ENCODE measurements at places on chromosomes 3 and 15.

DNA sequence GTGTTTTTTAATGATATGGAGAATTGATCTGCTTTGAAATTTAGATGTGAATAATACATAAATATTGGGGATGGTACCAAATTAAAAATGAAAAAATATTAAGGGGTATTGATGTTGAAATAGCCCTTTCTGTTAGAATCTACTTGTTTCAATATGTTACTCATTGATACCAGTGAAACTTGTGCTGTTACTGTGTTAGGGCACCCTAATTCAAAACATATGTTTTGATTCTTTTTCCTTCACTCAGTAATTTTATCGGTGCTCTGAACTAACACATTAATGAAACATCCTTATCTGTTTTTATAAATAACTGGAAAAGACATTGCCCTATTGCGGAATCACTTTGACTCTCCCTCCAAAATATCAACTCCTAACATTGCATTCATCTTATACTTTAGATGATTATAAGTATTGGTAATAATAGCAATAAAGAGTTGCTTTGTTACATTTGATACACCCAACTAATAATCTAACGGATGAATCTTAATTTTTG, 52.0 kb upstream of the CCNB2 start:
- DNase-seq = no peak

- no peak for DNase-seq
These were observed 508.8 kb downstream of the DIPK2A start for GRCh38 chr3:144480416-144480919.

GRCh38 chr3:66398228-66399025, 102.4 kb downstream of the LRIG1 start:
- no peak for DNase-seq

DNA sequence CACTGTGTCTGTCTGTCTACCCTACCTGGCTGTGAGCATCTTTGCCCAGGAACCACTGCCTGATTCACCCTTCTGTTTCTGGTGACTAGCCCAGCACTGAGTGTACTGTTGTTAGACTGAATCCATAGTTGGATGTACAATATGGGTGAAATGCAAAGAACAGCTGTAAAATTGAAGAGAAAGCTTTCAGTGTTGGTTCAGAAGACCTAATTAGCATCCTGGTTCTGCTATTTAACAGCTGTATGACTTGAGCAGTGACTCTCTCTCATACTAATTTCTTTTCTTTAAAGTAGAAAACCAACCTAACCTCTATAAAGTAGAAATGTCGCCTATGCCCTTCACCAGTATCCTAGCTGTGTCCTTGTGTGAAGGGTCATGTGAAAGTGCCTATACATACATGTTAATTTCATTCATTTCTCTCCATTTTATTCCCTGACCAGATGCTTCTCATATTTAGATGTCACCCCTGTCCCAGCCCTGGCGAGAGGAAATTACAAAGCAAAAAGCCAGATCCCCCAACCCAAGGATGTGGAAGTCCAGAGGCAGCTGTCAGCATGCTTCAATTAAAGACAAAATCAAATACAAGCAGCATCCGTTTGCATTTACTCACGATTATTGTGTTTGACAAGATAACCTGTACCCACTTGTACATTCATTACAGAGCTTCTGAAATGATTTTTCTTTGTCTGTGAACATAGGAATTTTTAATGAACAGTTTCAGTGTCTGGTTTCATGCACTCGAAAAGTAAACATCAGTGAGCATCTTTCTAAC, 305.7 kb upstream of the ICE2 start:
- no peak for DNase-seq

DNA sequence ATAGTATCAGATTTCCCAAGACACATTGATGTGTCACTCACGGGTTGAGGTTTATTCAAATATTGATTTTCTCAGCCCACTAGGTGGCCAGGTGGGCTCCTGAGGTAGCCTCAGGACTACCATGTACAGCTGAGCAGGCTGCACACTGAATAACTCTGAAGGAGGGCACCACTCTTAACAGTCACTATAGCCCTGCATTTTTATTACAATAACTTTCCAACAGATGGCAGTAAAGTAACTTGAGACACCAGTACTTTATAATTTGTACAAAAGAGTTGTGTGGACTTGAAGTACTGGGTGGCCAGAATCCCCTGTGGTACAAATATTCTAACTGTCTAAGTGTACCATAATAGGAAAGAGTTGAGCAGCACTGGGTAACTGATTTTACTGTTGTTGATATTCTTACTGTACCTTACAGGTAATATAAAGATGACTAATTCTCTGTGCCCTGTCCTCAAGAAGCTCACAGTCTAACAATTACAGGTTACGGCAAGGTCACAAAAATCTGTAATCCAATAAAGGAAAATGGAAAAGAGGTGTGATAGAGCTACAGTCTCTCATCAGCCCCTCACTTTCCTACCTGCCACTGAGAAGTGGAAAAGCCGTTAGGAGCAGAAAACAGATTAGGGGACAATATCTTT, 76.0 kb downstream of the ETFA start:
- no peak for DNase-seq

DNA sequence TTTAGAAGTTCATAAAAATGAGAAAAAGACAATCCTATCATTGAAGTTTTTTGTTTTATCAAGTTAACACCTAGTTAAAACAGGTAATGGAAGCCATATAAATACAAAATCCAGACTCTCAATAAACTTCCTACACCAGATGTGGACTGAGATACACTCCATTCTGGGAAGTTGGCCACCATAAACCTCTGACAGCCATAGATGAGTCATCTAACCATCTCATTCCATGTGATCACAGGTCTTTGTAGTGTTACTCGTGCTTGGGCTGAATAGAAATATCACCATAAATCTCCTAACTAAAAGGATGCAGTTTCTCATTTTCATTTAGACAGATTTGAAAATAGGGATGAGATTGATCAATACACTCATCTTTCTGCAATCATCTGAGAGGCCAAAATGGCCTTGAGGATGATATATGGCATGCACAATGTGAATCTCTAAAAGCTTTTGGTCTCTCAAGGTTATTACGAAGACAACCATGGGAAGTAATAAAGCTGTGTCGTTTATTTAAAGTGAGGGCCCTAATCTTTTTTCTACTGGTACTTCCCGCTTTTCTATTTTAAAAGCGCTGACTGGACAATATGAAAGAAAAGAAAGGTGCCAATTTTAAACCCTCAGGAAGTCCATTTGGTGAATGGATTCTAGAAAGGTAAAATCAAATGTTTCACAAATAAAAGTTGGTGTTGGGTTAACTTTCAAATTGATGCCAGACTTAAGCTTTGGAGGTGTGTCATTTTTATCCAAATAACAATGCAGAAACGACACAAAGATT, 155.5 kb downstream of the POLR2M start:
- no peak for DNase-seq

GRCh38 chr3:8607234-8608040, 37.2 kb downstream of the SSUH2 start:
- DNase-seq = no peak

GRCh38 chr3:63874769-63875168, 11.1 kb downstream of the ATXN7 start:
- no peak for DNase-seq

DNA sequence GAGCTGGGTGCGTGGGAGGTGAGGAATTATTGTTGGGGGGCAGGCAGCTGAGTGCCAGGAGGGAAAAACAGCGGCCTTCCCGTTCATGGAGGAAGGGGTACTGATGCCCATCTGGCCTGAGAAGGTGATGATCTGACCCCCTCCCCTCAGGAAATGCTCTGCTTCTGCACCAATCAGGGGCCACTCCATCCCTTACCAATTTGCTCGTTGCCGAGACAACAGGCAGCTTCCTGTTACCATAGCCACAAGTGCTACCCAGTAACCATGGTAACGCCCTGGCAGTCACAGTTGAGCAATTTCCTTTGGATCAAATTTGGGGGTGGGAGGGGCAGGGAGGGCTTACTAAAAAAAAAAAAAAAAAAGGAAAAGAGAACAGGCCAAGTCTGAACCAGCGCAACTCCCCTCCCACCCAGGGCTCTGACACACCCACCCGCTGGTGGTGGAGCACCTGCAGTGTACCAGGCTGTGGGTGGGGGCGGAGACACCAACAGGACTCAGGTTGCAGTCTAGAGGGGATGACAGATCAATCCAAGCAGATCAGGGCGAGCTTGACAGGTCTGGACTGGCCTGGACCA, 13.7 kb downstream of the CELF6 start:
- DNase-seq = peak; percentile 12

DNA sequence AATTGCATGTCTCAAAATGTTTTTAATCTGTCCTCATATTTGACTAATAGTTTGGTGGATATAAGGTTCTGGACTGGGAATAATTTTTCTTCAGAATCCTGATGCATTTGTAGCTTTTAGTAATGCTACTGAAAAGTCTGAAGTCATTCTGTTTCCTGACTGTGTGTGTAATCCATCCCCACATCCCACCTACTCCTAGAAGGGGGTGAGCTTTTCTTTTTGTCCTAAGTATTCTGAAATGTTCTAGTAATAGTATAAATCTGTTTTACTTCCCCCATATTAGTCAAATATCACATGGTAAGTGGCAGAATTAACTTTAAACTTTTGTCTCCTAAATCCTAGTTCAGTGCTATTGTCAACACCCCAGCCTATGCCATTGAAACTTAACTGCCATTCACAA, 162.8 kb downstream of the GREM1 start:
- DNase-seq = no peak

DNA sequence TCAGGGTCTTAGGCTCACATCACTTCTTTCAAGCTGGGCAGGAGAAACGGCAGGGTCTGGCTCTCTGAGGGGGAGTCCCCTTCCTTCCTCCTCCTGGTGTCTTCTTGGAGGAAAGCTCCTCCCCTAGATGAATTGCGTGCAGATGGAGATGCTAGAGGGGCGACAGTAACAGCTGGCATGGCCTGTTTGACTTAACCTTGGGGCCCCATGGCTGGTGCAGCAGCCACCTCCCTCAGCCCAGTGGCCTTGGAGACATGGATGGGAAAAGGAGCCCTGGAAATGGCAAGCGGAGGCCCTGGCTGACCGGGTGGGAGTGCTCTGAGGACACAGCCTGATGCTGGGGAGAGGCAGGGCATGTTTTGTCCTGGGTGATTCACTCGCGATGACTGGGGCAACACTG, 20.2 kb downstream of the PAK6 start:
- no peak for DNase-seq

- DNase-seq = no peak
These were observed 38.9 kb upstream of the MYZAP start for GRCh38 chr15:57552678-57553334.

GRCh38 chr3:173886-174285, 22.7 kb upstream of the CHL1 start:
- no peak for DNase-seq

DNA sequence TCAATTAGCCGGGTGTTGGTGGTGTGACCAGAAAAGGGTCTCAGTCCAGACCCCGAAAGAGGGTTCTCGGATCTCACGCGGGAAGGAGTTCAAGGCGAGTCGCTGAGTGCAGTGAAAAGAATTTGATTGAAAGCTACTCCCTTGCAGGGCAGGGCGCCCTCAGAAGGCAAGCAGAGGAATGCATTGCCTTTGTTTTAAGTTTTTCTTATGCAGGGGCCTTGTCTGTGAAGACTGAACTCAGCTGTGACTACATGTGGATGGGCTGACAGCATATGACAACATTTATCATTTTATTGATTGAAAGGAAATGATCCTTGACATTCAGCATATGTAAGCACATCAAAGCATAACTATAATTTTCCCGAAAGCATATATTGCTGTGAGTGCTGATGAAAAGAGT, 11.8 kb downstream of the CPN2 start:
- DNase-seq = no peak

GRCh38 chr3:123728014-123728413, 143.2 kb upstream of the HACD2 start:
- no peak for DNase-seq

- DNase-seq = no peak
These were observed 26.9 kb upstream of the TJP1 start for GRCh38 chr15:29849218-29849617.

All from stimulated activated CD4-positive, alpha-beta T cell treated with anti-CD3 and anti-CD28 coated beads, Interleukin-4, amount 100 ng/mL, for 1 hour (primary cell).